ENCODE measurements at places on chromosomes 12 and 14.

GRCh38 chr12:112116232-112117060 is 7.9 kb upstream of the NAA25 start:
- peak; percentile 56 for DNase-seq

DNA sequence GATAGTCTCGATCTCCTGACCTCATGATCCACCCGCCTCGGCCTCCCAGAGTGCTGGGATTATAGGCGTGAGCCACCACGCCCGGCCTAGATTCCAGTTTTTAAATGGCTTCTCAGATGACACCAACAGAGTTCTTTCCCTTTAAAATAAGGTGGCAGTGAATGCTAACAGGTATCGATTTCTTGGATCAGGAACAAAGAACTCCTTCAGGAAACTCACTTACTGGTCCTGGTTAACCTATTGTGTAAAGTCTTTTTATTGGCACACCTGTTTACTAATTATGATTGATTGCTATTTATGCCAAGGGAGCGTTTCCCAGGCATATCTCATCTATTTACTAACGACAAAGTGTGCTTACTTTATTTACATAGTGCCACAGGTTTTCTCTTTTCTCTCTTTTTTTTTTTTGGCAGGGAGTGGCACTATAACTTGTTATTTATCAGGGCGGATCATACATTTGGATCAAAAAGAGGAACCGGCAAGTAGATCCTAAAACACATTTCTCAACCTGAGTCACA is 89.7 kb downstream of the GLT1D1 start:
- no peak for DNase-seq

DNA sequence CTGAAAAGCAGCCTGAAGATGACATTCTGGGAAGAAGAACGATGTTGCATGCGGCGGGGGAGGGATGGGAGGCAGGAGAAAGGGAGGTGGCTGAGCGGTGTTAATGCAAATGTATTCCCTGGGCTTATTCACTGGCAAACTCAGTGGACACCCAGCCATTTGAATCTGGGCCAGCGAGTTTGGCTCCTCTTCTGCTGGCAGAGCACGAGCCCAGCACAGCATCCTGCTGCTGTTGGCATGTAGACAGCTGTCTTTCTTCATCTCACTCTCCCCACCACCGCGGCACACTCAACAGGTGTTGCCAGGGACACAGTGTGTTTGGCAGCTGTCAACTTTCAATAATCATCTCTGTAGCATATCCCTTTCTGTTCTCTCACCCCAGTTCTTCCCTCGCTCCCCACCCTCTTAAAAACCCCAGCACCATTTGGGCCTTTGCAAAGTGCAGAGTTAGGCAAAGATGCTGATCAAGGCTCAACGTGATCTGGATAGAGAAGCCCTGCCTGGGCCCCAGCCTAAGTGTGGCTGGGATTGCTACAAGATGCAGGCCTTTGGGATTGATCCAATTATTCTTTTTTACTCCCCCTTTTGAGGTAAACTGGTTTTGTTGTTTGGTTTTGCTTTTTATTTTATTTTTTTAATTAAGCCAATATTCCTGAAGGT is 131.9 kb downstream of the EXOC5 start:
- DNase-seq, result no peak

GRCh38 chr12:124904306-124905098 is 9.9 kb downstream of the UBC start:
- no peak for DNase-seq
